ENCODE measurements at places on chromosomes 7 and 10.

GRCh38 chr10:125128397-125129075 lies 31.8 kb downstream of the CTBP2 start:
- DNase-seq: no peak

DNA sequence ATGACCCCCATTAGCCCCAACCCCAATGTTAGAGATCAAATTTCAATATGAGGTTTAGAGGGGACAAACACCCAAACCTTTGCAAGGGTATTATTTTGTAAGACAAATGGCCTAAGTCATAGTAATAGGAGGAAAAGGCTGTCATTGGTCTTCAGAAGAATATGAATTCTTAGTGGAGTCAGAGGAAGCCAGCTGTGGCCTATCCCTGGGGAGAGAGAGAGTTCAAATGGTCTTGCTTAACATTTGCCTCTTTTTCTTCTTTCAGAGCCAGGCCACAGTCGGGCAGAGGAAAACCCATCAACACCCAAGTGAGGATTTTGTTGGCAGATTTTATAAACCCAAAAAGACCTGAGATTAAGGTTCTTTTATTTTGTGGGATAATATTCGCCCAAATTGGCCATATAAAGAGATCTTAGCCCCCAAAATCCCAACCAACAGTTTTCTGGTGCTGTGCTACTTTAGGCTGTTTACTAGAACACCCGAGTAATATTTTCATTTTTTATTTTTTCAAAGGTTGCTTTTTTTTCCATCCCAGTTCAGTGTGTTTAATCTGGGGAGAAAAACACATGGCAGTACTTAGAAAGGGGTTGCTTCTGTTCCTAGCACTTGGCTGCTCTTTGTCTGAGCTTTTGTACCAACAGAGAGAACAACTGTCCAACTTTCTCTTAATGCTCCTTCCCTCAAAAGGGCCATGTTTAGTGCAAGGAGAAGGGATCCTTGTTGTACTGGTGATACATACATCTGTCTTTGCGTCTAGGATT lies 26.8 kb upstream of the ARMC3 start:
- no peak for DNase-seq

GRCh38 chr10:63227207-63227895 lies 94.2 kb downstream of the NRBF2 start:
- no peak for DNase-seq

DNA sequence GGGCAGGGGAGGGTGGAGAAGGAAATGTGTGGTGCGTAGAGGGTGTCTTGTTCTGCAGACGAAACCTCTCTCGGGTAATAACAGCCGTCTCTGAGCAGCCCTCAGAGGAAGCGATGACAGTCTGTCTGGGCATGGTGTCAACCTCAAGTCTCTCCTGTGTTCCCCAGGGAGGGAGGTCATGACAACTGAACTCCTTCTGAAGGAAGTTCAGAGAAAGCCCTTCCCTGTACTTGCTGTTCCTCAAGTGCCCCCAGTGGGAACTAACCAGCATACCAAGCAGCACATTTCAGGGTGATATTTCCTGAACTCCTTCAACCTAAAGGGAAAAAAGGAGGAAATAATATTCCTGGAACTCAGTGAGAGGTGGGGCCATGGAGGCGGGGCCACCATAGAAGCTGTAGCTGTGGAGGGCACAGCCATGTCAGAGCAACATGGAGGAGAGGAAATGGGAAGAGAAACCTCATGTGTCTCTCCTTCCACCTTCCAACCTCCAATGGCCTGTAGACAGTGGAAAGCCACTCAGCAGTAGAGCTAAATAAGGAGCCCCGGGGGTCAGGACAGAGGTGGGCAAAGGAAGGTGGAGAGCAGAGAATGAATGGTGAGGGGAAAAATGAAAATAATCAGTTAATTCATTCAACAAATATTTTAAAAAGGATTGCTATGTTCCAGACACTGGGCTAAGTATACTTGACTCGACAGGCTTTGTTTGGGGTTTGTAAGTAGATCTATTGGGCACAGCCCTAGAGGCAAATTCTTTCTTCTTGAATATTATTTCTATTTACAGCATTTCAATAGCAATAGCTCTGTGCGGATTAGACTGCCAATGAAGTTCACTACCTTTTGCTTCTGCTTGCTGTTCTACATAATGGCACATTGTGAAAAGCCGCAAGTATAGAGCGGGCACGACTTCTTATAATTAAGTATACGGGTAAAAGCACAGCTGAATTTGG lies 61.0 kb upstream of the AOAH start:
- no peak for DNase-seq

- no peak for DNase-seq
These were observed 31.5 kb downstream of the UNC5B start for GRCh38 chr10:71243756-71244395.

DNA sequence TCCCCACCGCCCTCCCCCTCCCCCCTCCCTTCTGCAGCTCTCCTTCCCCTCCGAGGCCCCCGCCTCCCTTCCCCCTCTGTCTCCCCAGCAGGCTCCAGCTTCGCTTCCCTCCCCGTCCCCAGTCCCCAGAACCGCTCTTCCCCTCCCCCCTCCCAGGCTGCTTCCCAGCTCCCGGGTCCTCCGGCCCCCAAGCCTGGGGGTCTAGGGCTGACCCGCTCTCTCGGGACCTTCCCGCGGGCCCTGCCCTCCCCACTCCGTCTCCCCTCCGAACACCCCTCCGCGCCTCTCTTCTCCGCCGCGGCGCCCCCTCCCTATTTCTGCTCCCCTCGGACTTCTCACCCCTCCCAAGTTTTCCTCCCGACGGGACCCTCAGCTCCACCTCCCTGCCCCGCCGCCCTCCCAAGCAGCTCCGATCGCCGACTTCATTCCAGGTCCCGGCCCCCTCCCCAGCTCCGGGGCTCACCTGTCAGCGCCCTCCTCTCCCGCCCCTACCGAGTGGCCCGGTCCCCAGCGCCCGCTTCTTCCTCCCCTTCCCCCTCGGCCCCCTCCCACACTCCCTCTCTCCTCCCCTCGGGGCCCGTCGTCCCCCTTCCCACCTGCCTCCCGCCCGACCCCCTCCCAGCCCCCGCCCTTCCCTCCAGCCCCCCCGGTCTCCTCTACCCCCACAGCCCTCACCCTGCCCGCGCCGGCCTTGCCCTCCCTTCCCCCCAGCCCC lies 990 bp downstream of the ZNF467 start:
- DNase-seq: no peak

- no peak for DNase-seq
These were observed 58.3 kb downstream of the INPP5A start for GRCh38 chr10:132595854-132596253.

- DNase-seq: no peak
These were observed 565.4 kb downstream of the NXPH1 start for GRCh38 chr7:8998762-8999161.

DNA sequence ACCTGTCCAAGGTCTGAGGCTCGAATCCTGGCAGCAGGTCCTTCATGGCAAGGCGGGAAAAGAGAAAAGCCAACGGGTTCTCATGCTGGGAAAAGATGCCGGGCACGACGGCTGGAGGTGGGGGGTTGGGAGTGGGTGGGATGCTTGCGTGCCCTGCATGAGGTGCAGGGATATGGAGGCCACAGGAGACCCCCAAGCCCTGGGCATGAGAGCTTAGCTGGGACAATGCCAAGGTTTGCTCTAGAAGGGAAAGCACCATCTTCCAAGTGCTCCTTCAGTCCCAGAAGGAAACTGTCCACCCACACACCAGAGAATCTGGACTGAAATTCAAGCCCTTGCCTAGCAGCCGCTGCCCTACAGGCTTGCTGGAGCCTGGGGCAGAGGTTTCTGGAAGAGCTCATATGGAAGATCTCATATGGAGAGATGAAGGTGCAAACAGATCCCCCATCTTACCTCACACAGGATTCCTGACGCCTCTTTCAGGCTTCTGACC lies 64.3 kb downstream of the ZRANB1 start:
- no peak for DNase-seq

- DNase-seq: no peak
These were observed 400.8 kb downstream of the SEMA3D start for GRCh38 chr7:84786073-84786472.

GRCh38 chr7:120521761-120522737 lies 249.1 kb downstream of the KCND2 start:
- DNase-seq: no peak

DNA sequence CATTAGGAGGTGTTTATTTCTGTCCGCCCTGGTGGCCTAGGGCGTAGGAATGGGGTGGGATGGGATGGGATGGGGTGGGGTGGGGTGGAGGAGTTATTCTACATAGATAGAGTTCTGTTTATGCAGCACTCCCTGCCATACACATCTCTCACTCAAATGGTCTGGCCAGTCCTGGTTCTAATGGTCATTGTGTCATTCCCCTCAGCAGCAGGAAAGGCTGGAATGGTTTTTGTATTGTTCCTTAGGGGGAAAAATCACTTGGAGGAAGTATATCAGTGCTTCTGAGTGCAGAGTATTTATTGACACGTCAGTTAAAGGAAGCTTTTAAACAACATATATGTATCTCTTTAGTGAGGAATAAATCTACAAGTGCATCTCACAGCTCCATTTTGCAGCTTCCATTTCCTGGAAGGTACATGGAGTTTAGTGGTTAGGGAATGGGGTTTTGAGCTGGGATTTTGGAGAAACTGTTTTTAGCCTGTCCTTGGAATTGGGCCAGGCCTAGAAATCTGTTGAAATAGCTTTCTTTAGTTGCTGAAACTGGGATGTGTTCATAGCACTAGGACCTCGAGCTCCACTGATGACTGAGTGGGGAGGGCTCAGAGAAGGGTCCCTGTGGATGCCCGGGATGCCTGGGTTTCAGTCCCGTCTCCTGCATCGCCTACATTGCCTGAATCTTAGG lies 8.3 kb downstream of the TSPAN14 start:
- no peak for DNase-seq

- no peak for DNase-seq
These were observed 30.6 kb downstream of the VIPR2 start for GRCh38 chr7:159114096-159114495.

DNA sequence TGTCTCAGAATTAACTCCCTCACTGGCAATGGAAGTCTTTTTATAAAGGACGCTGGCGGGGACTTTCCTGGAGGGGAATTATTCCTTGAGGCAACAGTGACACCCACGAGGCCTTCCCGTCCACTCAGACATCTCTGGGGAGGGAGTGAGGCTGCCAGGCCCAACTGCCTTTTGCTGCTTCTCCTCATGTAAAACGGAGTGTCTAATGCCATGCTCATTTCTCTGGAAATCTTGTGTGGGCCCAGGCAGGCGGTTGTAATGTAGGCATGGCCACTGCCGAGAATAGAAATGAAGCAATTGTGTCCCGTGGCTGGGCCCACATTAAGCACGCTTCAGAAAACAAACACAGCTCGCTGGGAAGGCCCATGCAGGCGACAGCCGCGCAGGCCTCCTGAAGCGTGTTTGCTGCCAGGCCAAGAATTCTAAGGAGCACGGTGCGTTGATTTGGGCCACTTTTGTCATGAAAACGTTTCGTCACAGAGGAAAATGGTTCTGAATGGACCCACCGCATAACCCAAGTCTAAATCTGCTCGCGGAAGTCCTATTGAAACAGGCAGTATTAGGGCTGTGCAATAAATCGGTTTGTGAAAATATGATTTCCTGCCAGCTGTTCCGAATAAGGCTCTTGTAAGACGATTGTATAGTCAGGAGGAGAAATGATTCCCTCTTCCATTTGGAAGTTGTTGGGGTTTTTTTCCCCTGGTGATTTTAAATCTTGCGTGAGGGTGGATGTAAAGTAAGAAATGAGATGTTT lies 104.2 kb upstream of the CHST15 start:
- DNase-seq: no peak

GRCh38 chr10:1687623-1688150 lies 49.6 kb downstream of the ADARB2 start:
- DNase-seq: no peak

DNA sequence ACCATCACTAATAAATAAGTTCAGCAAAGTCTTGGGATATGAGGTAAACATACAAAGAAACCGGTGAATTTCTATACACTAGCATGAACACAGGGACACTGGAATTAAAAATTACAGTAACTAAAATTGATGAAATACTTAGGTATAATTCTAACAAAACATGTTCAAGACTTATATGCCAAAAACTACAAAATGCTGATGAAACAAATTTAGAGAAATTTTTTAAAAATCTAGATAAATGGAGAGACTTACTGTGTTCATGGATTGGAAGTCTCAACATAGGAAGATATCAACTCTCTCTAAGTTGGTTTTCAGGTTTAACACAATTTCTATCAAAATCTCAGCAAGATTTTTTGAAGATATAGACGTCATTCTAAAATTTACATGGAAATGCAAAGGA lies 128.8 kb upstream of the RET start:
- no peak for DNase-seq

GRCh38 chr7:95046494-95047240 lies 139.3 kb downstream of the PPP1R9A start:
- no peak for DNase-seq

DNA sequence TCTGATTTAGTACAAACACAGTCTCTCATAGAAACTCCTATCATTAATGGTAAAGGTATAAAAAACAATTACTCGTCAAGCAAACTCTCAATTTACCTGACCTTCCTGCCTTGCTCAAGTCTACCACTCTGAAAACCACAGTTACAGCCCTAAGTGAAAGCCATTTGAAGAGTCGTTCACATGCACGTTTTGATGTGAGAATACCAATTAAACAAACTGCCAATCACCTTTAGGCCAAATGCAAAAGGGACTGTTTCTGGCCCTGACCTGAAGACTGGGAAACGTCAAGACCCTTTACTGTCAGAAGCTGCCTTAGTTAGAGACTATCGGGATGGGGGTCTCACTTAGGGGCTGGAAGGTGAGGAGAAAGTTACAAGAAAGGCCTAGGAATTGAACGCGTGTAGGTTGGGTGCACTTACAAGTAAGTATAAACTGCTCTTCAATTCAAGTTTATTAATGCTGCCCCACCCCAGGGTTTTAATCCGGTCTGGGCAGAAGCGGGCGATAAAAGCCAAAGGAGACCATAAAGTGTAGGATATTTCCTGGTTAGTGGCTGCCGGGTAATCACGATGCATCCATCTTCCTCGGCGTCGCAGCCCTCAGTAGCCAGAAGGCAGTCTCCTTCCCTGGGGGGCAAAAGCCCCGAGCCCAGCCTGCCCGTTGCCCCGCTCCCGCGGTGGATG lies 935 bp downstream of the TM9SF3 start:
- DNase-seq: peak; percentile 5

DNA sequence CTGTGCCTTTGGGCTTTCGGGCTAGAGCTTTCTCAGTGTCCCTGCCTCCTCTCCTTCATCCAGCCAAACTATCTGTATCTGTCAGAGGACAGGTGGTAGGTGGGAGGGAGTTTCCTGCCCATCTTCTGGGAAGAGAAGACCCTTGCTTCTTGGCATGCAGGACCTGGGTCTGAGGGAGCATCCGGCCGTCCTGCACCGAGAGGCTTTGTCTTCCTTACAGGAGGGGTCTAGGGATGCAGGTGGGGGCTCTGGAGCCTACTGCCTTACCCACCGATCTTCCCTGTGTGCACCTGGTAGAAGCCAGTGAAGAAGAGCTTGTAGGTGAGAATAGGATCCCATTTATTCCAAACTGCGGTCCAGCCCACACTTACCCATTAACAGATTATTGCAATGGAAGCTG lies 5.8 kb upstream of the KLF6 start:
- DNase-seq: no peak
